ENCODE measurements at places on chromosomes 7 and 10.

DNA sequence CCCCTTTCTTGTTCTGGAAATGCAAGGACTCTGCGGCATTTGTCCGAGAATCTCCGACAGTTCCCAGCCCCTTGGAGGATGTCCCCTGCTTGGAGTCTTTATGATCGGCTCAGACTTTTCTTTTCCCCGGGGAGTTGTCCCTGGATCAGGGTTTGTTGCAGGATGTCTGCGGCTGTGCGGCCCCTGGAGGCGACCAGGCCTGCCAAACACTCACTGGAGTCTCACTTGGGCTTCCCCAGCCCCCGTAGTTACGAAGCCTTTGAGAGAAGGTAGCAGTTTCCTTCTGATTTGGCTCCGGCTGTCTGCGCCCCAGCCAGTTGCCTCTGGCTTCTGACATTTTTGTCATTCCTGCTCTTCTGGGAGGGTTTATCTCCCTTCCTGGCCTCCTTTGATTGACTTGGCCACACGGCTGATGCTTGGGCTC lies 16.1 kb downstream of the COL26A1 start:
- no peak for DNase-seq

- no peak for DNase-seq
Observed at GRCh38 chr7:27096768-27097514, 1.1 kb upstream of the HOXA1 start.

GRCh38 chr7:73971322-73971703 lies 56.7 kb upstream of the ELN start:
- DNase-seq: no peak

DNA sequence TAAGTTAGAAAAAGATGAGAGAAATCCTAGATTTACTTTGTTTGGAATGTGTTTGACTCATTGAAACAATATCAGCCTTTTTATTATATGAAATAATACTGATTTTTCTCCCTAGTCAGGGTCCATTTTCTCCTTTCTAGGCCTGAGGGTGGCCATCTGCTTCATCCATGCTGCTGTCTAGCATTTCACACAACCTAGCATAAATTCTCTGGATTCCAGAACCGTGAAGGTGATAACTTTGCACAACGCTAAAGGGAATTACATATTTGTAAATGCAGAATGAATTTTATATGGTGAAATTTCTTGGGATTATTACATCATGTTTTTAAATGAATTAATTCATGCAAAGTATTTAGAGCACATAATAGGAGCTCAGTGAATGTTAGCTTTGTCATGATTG lies 505.1 kb downstream of the INHBA start:
- DNase-seq: no peak

- DNase-seq: no peak
Observed at GRCh38 chr10:73097305-73097670, 622 bp upstream of the P4HA1 start.

GRCh38 chr10:38093816-38094157 lies 350 bp upstream of the ZNF37A start:
- DNase-seq: no peak

GRCh38 chr7:46033592-46033991 lies 112.5 kb upstream of the IGFBP3 start:
- no peak for DNase-seq

- peak; percentile 64 for DNase-seq
Observed at GRCh38 chr7:67692425-67692824, 695.8 kb downstream of the TYW1 start.

- no peak for DNase-seq
Observed at GRCh38 chr10:49664842-49665355, 14.6 kb upstream of the C10orf53 start.

DNA sequence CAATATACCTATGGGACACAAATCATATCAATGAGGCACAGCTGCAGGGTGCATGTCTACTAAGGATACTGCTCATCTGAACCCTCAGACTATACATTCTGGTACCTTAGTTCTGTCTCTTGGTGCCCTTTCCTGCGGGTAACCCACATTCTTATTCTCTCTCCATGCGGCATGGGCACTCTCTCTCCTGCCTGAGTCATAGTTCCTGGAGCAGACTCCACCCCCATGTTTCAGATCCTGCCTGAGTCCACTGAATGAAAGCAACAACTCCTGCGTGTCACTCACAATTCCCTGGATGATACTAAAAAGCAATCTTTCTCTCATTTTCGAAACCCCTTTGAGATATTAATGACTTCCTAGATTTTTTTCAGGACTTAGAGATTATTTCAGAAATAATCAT lies 653.1 kb upstream of the C7orf33 start:
- no peak for DNase-seq

All from NCI-H1092 (cell line).